ENCODE measurements at places on chromosomes 5 and 9.

GRCh38 chr5:160169326-160169725 is 50.1 kb upstream of the PWWP2A start:
- no peak for DNase-seq

DNA sequence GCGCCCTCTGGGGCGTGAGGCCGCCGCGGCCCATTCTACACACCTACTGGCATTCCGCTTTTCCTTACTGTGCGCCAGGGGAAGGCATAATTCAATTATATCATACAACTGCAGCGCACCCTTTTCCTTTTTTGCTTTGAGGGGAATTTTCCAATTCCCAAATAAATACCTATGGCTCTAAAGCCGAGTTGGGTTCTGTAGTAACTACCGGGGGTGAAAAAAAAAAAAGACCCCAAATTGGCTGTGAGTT is 34.1 kb upstream of the NFIB start:
- no peak for DNase-seq

- DNase-seq = no peak
Observed at GRCh38 chr9:137306066-137306849, 4.2 kb upstream of the NRARP start.

DNA sequence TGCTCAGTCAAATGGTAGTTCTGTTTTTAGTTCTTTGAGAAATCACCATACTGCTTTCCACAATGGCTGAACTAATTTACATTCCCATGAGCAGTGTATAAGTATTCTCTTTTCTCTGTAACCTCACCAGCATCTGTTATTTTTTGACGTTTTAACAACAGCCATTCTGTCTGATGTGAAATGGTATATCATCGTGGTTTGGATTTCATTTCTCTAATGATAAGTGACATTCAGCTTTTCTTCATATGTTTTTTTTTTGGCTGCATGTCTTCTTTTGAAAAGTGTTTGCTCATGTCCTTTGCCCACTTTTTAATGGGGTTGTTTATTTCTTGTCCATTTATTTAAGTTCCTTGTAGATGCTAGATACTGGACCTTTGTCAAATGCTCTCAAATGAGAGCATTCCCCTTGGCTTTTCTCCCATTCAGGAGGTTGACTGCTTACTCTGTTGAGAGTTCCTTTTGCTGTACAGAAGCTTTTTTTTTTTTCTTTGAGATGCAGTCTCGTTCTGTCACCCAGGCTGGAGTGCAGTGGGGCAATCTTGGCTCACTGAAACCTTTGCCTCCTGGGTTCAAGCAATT is 58.7 kb upstream of the RGMB start:
- DNase-seq = no peak

- no peak for DNase-seq
Observed at GRCh38 chr5:160133918-160134304, 14.7 kb upstream of the PWWP2A start.

DNA sequence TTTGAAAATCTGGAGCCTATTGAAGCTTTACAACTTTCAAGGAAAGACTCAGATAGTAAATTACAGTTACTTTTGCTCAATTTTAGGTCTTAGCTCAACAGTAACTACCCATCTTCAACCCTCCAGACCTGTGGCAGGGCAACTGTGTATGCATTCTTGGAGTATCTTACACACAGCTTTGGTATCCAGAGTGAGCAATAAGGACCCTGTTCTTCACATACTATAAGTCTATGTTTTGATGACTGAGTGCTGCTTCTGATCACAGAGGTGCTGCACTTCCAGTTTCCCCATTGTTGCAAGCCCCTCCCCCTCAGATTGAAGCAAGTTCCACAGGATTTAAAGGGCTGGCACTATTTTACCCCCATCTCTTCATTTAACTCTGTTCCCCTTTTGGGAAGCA is 737.4 kb upstream of the GRAMD2B start:
- no peak for DNase-seq

All from stimulated activated CD8-positive, alpha-beta memory T cell treated with anti-CD3 and anti-CD28 coated beads, Interleukin-15, amount 100 ng/mL, for 1 hour (primary cell).